IMR-90 (cell line): ENCODE measurements at places on chromosomes 4 and X.

- DNase-seq = no peak
Observed at GRCh38 chr4:91577864-91578263, 725.9 kb upstream of the GRID2 start.

GRCh38 chr4:142781114-142781513 is 65.0 kb downstream of the INPP4B start:
- peak; percentile 3 for DNase-seq

GRCh38 chr4:119664168-119664907 is 35.7 kb upstream of the PDE5A start:
- DNase-seq = peak; percentile 30

DNA sequence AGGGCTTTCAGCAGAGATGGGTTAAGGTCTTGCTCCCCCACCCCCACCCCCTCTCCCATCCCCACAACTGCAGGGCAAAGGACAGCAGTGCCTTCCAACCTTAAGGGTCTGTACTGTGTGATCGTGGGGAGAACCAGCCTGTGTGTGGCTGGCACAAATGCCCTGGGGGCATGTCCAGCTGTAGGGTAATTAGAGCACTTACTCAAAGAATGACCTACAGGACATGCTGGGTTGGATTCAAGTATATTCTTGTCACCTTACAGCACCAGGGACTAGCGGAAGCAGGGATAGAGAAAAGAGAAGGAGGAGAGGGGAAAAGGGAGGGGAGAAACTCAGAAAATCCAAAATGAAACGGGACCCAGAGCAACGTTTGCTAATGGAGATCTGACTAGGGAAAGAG is 191.3 kb upstream of the GATB start:
- no peak for DNase-seq

GRCh38 chrX:119880552-119881437 is 9.2 kb downstream of the NDUFA1 start:
- peak; percentile 63 for DNase-seq

- peak; percentile 26 for DNase-seq
Observed at GRCh38 chr4:142112451-142112850, 476.1 kb downstream of the IL15 start.

GRCh38 chr4:40406340-40406739 is 71.2 kb downstream of the CHRNA9 start:
- DNase-seq = no peak

GRCh38 chr4:47109379-47109778 is 78.0 kb downstream of the GABRB1 start:
- DNase-seq = no peak
